ENCODE measurements at places on chromosomes 11 and 22.

DNA sequence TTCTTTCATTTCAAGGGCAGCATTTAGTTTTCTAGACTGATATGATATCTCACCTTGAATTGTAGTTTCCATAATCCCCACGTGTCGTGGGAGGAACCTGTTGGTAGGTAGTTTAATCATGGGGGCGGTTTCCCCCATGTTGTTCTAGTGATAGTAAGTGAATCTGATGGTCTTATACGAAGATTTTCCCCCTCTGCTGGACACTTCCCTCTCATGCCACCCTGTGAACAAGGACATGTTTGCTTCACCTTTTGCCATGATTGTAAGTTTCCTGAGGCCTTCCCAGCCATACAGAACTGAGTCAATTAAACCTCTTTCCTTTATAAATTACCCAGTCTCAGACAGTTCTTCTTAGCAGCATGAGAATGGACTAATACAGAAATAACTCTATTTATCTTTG is 851.1 kb upstream of the FAT3 start:
- no peak for DNase-seq

GRCh38 chr22:24867323-24868022 is 61.5 kb downstream of the SGSM1 start:
- DNase-seq: no peak

DNA sequence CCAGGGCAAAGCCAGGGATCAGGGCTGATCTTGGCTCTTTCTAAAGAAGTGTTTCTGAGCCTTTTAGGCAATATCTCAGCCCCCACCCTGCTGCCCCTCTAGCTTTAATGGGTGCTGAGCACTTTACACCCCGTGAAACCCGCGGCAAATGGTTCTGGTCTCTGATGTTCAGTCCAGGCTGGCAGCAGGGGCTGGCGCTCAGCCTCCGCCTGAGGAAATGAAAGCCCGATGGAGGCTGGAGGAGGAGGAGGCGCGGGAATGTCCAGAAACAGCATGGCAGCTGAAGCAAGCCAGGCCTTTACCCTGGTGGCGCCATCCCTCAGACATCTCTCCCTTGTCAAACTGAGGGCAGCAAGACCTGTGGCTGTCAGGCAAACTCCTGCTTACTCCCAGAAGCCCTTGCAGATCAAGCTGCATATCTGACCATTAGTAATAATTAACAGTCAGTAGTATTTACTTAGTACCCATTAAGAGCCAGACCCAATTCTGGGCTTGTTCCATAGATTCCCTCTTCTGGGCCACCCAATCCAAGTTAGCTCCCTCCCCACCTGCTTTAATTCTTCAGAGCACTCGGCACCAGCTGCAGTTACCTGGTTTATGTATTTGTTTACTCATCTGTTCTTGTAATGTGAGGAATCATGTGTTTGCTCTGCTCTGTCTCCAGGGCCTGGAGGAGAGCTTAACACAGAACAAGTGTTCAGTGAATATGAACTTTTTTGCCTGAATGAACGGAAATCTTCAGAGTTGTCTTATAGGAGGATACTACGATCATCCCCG is 15.0 kb upstream of the ALX4 start:
- no peak for DNase-seq

- no peak for DNase-seq
Observed at GRCh38 chr11:115677190-115677589, 173.0 kb upstream of the CADM1 start.

GRCh38 chr22:34122042-34122441 is 201.8 kb upstream of the LARGE1 start:
- no peak for DNase-seq

DNA sequence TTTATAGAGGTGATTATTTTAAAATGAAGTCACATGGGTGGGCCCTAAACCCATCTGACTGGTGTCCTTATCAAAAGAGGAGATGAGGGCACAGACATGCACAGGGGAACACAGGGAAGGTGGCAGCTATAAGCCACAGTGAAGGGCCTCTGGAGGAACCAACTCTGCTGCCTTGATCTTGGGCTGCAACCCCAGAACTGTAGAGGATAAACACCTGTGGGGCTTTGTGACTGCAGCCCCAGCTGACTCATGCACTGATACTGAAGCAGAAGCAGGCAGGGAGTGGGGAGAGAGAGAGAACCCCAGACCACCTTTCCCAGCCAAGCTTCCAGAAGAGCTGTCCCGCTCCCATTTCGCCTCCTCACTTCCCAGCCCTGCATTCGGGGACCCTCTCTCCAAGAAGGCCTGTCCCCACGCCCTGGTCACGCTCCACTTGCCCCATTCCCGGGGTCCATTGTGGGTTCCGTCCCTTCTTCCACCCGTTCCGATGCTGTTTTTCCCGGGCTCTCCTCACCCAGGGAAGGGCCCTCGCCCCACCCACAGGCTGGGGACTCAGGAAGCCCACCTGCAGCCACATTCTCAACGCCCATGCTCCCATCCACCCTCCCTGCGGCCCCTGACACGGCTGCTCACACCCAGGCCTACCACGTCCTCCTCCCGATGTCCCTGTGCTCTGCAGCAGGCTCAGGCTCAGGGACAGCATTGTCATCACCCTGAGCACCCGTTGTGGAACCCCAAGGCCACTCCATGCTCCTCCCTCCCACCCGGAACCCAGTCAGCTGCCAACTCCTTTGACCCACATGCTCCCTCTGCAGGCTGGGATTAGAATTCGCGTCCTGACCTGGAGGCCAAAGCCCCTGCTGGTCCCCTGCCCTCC is 90.8 kb upstream of the SHANK2 start:
- DNase-seq: no peak

- no peak for DNase-seq
Observed at GRCh38 chr11:116439361-116439677, 333.5 kb downstream of the BUD13 start.

- no peak for DNase-seq
Observed at GRCh38 chr11:56522008-56522407, 21.0 kb downstream of the OR5M11 start.

DNA sequence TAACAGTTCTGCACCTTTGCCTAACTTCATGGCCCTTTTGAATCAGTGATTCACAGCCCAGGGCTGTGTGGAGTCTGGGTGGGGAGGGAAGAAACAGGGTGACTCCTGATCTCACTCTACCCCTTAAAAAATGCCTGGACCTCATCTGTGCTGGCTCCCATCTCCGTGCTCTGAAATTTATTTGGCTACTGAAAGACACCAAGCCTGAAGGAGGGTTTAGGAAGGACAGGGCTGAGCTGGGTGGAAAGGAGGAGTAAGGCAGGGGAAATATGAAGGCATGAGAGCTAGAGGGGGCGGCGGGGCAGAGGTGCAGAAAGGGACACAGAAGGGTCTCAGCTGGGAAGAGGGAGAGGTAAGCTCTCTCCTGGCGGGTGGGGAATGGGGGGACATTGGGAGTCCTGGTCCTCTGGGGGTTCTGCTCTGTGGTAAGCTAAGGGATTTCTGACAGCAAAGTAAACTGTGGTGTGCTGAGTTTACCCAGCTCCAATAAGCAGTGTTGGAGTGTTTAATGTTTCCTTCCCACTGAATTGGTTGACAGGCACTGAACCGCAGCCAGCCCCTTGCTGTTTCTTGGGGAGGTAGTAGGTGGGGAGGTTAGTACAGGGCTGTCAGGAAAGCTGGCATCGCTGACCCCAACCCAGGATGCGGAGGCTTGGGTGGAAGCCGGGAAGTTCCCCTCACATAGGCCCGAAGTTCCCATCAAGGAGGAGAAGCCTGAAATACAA is 71.1 kb downstream of the RPUSD4 start:
- no peak for DNase-seq

DNA sequence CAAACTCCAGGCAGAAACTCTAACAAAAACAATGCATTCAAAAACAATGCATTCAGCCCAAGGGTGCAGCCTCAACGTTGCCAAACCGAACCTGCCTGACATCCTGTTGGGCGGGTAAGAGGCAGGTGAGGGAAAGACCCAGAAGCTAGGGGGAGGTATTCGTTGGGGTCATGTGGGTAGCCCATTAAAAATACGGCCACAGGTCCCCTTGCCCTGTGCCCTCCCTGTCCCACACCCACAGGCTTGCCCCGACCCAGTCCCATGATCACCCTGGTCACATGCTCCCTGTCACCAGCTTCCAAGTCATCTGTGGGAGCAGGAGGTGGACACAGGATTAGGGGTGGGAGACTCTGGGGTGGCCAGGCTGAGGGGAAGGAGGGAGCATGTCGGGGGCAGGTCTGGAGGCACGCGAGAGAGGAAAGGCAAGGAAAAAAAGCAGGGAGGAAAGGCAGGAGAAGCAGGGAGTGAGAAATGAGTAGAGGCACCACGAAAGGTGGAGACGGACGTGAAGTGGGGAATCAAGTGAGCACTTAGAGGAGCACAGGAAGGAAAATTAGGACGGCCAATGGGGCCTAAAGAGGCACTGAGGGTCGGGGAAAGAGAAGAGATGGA is 683 bp downstream of the PLA2G6 start:
- no peak for DNase-seq

DNA sequence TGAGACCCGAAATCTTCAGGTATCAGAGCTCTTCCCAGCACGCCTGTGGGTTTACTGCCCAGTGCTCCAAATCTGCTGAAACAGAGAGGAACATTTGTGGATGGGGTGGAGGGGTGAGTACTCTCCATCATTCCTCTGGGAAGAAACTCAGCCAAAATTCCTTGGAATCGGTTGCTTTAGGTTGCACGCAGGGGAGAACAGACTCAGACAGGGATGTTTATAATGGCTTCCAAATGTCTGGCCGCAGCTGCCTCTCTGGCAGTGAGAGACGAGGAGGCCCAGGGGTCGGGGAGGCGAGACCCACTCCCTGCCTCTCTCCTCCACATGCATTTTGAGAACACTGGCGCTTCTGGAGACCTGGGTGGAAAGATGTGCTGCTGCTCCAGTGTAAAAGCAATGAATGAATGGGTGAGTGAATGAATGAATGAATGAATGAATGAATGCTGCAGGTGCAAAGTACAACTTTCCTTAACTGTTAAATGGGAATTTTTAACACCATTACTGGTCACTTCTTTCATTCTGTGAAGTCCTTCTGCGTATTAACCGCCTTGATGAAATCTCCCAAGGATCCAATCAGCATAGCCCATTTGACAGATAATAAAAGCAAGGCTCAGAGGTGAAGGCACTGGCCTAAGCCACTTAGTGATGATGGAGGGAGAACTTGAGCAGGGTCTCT is 437.4 kb downstream of the MIAT start:
- no peak for DNase-seq

GRCh38 chr11:19342036-19342435 is 101.3 kb upstream of the E2F8 start:
- DNase-seq: no peak

- no peak for DNase-seq
Observed at GRCh38 chr11:94737171-94737611, 31.0 kb upstream of the AMOTL1 start.

GRCh38 chr11:62553080-62553838 is 6.7 kb upstream of the AHNAK start:
- no peak for DNase-seq

GRCh38 chr22:31650391-31650790 is 11.6 kb downstream of the PISD start:
- DNase-seq: no peak

All from D721Med (cell line).